ENCODE measurements at places on chromosomes 2 and 18.
A peak's percentile ranks its signal among the peaks of the same experiment; 100 is the strongest.

DNA sequence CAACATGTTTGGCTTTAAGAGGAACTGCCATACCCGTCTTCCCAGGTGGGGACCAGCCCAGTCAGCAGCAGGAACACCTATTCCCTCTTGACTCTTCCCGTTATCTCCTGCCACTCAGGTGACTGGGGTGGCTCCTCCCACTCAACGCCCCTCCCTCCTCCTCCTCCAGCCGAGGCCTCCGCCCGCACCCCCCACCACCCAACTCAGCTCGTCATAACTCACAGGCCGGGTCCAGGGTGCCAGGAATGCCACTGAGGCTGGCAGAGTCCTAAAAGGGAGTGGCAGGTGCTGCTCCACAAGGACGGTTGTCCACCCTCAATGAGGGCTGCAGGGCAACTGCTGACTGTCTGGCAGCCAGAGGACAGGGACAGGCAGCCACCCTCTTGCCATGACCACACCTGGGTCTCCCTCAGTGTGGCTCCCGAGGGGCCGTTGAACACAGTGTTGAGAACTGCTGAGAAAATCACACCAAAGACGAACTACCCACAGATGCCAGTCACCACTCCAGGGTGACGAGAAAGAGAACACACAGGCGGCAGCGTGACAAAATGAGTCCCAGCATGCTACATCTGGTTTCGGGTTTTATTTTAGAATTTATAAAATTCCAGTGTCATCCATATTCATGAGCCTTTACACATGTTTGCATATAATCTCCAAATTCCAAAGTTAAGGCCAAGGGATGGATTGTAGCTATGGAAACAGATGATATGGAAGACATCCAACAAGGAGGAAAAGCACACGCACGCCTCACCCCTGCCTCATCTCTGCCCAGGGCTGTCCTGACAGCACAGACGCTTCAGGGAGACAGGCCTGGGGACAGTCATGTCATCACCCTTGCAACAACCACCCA lies 38.5 kb downstream of the ANO7 start:
- DNase-seq, result no peak

DNA sequence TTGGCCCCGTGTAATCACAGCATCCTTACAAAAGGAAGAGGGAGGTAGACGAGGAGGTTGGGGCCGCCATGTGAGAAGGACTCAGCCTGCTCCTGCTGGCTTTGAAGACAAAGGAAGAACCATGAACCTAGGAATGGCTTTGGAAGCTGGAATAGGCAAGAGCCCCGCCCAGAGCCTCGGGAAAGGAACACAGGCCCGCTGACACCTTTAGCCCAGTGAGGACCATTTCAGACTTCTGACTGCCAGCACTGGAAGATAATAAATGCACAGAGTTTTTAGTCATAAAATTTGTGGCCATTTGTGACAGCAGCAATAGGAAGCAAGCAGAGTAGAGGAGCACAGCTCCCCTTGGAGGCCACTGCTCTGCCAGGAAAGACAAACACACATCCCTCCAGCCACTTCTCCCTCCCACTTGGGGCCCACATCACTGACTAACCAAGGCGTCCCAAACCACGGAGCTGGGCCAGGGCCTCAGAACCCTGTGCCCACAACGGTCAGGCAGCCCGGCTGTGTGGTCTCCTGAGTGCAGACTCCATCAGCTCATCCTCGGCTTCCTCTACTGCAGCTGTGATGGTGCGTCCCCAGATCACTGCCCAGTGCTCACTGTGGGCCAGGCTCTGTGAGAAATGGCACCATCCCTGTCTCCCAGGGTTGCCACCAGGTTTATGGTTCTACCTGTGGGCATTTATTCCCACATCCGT lies 39.7 kb downstream of the TFCP2L1 start:
- DNase-seq, result no peak

GRCh38 chr18:25737710-25738311 lies 352.6 kb downstream of the SS18 start:
- DNase-seq, result no peak

GRCh38 chr18:49459404-49460171 lies 857 bp downstream of the DYM start:
- DNase-seq, result peak; percentile 18

DNA sequence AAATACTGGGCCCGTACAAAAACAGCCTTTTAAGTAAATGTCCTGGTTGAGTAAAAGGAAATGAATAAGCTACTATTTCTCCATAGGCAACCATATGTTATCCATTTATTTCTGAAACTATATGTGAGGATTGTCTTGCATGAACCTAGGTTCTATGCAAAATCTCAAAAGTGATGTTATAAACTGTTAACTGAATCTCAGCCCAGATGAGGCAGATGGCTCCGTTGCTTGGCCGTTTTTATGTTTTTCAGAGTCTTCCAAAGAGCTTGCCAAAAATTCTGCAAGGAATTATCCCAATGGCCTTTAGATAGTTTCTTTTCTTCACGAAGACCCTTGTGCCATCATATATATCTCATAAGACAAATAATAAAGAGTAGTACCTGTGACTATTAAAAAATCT lies 1669.5 kb upstream of the DDX18 start:
- no peak for DNase-seq

GRCh38 chr2:38671946-38672345 lies 6.0 kb downstream of the GALM start:
- no peak for DNase-seq

- DNase-seq, result no peak
These were observed 526 bp downstream of the COX7A2L start for GRCh38 chr2:42360493-42360889.

GRCh38 chr18:8056723-8057122 lies 489.6 kb downstream of the PTPRM start:
- DNase-seq, result no peak

GRCh38 chr2:43020990-43021669 lies 205.3 kb downstream of the ZFP36L2 start:
- DNase-seq, result no peak

DNA sequence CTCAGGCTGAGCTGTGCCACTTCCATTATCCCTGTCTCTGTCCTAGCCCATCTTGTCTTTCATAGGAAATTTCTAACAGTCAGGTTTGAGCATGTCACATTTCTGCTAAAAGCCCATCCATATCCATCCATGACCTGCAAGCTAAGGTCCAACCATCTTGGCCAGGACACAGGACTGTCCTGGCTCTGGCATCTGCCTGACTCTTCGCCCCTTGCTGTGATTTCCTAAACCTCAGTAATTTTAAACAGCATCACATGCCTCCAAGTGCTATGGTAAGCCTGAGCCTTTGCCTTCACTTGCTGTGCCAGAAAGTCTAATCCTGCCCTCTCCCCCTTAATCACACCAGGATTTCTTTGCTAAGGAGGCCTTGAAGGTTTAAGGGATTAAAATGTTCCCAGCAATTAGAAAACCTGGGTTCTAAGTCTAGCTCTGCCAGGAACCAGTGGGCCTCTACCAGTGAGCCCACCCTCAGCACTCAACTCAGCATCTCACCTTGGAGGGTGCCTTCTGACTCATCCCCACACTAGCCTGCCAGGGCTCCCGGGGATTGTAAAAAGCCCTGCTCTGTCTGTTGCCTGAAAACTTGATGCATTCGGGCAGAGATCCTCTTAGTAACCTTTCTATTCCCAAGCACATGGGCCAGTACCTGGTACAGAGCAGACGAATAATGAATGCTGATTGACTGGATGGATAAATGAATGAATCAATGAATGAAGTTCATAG lies 411.0 kb downstream of the LRATD1 start:
- no peak for DNase-seq

- no peak for DNase-seq
These were observed 112.8 kb upstream of the MAP3K20 start for GRCh38 chr2:172962824-172963223.

DNA sequence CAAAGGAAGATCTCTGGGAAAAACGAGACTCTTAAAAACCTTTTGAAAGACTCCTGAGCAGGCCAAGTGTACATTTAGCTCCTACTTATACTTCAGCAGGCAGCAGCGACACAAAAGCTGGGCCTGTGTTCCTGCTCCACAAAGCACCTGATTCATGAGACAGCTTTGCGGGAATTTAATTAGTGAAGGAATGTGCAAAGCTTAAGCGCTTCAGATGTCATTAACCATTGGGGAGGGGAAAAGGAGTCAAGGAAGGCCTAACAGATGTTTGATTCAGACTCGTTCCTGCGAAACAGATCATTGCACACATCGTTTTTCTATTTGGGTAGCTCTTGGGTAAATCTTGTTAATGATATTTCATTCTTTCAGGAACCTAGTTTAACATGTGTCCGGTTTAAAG lies 125.9 kb downstream of the MAIP1 start:
- no peak for DNase-seq

Data from stimulated activated CD4-positive, alpha-beta T cell treated with anti-CD3 and anti-CD28 coated beads, Interleukin-1b, Interleukin-23, amount 100 ng/mL, for 4 hours (primary cell).